ENCODE measurements at places on chromosomes 11 and 22. TPM values are rescaled to one million over a fixed set of nuclear protein-coding genes. Genes with fewer than 3 reads are reported as not detected.

RHOD gene
- total RNA-seq = 10.5 TPM

- H3K36me3 ChIP-seq = no peaks in the 10 kb centered on the region
- H3K4me3 ChIP-seq = no peak overlapping the region
- DNase-seq = no peak
- no peak overlapping the region for H3K27ac ChIP-seq
- no peaks in the 10 kb centered on the region for H3K4me1 ChIP-seq
Observed at GRCh38 chr22:36796552-36797175, 20.2 kb downstream of the PVALB start.

DNA sequence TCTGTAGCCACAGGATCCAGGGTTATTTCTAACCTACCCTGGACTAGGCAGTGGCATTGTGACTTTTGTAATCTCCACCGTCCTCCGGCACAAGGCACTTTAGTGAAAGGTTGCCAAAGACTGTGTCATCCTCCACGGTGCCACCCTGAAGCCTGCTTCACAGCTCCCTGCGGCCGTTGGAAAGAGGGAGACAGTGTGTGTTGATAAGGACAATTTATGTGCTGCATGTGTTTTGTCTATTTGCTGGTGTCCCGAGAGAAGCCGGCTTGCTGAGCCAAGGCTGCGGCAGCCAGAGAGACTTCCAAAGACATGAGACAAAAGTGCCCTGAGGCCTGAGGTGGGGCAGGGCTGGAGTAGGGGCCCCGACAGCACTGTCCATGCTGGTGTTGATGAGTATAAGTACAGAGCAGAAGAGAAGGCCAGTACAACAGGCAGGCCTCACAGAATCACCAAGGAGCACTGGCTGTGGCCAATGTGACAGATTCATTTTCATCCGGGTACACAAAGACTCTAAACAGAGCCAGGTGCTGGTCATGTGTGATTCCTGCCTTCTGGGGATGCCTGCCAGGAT, 40.9 kb downstream of the GALNT18 start:
- peaks cover 9% of the 10 kb centered on the region for H3K27me3 ChIP-seq
- H3K4me1 ChIP-seq = peaks cover 80% of the 10 kb centered on the region
- no peak for DNase-seq
- H3K4me3 ChIP-seq = no peak overlapping the region

DNA sequence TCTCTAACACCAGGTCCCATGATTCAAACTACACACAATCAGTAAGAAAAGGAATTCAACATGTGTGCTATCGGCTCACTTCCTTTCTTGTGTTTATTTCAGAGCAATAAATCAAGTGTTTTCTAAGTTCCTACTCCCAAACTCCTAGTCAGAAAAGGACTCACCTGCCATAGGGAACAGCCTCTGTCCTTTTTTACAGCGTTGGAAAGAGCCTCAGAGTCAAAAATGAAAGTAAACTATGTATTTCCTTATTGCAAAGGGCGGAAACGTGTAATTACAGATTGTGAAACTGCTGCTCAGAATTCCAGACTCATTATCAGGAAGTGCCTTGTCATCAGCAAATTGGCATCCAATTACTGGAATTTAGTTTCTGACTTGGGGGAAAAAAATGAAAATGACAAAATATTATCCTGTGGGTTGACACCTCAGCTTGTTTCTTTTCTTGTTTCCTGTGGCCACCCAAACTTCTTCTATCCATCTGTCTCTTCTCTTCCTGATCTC, at the start of gene CASP4:
TSS of gene CASP4 (minus strand) at position 220 of the 501 bp plus-strand sequence. CDS start at position 171, 49 bp downstream.
- H3K4me1 ChIP-seq = no peaks in the 10 kb centered on the region
- no peak within 1 kb of the TSS for H3K27ac ChIP-seq
- no peak within 1 kb of the TSS for H3K4me3 ChIP-seq
- no peaks in the 10 kb centered on the region for H3K36me3 ChIP-seq

GRCh38 chr11:114987186-114987760, 308.9 kb downstream of the NXPE2 start:
- H3K4me3 ChIP-seq = no peak overlapping the region
- DNase-seq = no peak
- peaks cover 5% of the 10 kb centered on the region for H3K27me3 ChIP-seq
- peaks cover 5% of the 10 kb centered on the region for H3K4me1 ChIP-seq
- H3K36me3 ChIP-seq = no peaks in the 10 kb centered on the region

SHISAL1 gene
- 6.5 TPM for total RNA-seq

- peaks cover 11% of the 10 kb centered on the region for H3K4me1 ChIP-seq
- no peak overlapping the region for H3K4me3 ChIP-seq
- H3K27me3 ChIP-seq = peaks cover 3% of the 10 kb centered on the region
- no peak overlapping the region for H3K27ac ChIP-seq
- H3K36me3 ChIP-seq = no peaks in the 10 kb centered on the region
- no peak for DNase-seq
Observed at GRCh38 chr11:117914398-117914761, 14.8 kb downstream of the TMPRSS13 start.

OR51B2 gene
- not detected for total RNA-seq

DNA sequence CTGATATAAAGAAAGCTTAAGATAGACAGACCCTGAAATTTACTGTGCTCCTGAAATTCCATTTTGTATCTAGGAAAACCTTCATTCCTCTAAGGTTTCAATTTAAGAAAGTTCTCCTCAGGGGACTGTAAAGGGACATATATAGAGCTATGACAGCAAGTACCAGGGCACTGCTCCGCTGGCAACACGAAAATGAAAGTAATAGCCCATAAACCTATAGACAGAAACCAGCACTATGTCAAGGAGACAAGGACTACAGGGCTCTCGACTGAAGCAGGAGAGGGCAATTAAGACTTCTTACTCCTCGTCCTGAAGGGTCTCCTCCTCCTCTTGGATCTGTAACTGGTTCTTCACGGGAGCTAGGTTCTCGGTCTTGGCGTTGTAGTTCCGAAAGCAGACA, 6.9 kb downstream of the FEZ1 start:
- peaks cover 3% of the 10 kb centered on the region for H3K4me1 ChIP-seq
- no peak overlapping the region for H3K4me3 ChIP-seq
- DNase-seq = no peak
- no peaks in the 10 kb centered on the region for H3K27me3 ChIP-seq

GRCh38 chr11:114774599-114775361, 96.5 kb downstream of the NXPE2 start:
- no peaks in the 10 kb centered on the region for H3K27me3 ChIP-seq
- H3K4me3 ChIP-seq = no peak overlapping the region
- H3K27ac ChIP-seq = no peak overlapping the region
- peak; percentile 82 for DNase-seq
- peaks cover 13% of the 10 kb centered on the region for H3K4me1 ChIP-seq
- no peaks in the 10 kb centered on the region for H3K36me3 ChIP-seq

GRCh38 chr22:24088816-24089215, 77.7 kb downstream of the CABIN1 start:
- H3K4me1 ChIP-seq = peaks cover 6% of the 10 kb centered on the region
- no peaks in the 10 kb centered on the region for H3K27me3 ChIP-seq
- peaks cover 39% of the 10 kb centered on the region for H3K36me3 ChIP-seq
- H3K4me3 ChIP-seq = no peak overlapping the region
- no peak overlapping the region for H3K27ac ChIP-seq

GRCh38 chr11:94708642-94709041, 59.5 kb upstream of the AMOTL1 start:
- H3K27ac ChIP-seq = no peak overlapping the region
- no peaks in the 10 kb centered on the region for H3K27me3 ChIP-seq
- peaks cover 24% of the 10 kb centered on the region for H3K4me1 ChIP-seq
- DNase-seq = no peak
- no peak overlapping the region for H3K4me3 ChIP-seq
- no peaks in the 10 kb centered on the region for H3K36me3 ChIP-seq

DNA sequence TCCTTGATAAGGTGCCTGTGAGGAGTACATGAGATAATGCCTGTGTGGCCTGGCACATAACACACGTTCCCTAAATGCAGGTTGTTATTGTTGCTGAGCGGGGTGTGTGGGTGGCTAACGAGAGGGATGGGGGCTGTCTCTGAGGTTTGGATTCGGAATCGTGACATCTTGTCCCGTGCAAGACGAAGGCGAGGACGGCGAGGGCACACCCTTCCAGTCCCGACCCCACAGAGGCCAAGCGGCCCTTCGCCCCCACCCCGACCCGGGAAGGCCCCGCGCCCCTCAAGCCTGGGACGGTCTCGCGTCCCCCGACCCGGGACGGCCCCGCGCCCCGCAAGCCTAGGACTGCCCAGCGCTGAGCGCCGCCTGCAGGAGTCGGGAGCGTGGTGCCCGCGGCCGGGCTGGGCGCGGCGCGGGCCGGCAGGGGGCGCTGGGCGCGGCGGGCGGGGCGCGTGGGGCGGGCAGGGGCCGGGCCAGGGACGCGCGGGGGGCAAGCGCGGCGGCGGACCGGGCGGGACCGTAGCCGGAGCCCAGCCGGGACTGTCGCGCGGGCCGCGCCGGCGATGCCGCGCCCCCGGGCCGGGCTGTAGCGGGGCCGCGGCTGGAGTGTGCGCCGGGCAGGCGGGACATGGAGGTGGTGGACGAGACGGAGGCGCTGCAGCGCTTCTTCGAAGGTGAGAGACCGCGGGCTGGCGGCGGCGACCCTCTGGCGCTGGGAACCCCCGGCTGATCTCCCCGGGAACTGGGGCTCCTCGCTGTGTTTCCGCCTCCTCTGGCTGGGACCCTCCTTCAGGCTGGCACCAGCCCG, at the start of gene MYRF:
TSS of gene MYRF (plus strand) at position 520 of the 808 bp plus-strand sequence. CDS start at position 629, 109 bp downstream.
- peak; percentile 84 for DNase-seq
- peaks cover 22% of the 10 kb centered on the region for H3K27me3 ChIP-seq
- peaks cover 16% of the 10 kb centered on the region for H3K4me1 ChIP-seq
- no peaks in the 10 kb centered on the region for H3K36me3 ChIP-seq
- peak within 1 kb of the TSS; percentile 60 for H3K4me3 ChIP-seq

DNA sequence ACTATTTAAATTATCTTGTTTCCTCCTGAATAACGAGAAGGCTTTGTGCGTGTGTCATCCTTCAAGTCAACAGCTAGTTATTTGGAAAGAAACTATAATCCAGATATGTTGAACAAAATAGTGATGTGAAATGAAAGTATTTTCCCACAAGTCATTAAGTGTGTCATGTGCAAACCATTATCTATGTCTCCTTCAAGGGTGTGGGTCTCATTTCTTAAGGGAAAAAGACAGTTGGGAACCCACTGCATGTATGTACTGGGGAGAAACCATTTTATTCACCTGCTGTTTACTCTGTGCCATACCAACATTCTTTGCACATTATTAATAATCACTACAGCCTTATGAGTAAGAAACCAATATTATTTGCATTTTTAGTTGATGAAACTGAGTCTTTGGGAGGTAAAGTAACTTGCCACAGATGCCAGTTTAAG, 145.3 kb upstream of the CTSC start:
- DNase-seq = no peak
- H3K27ac ChIP-seq = no peak overlapping the region
- no peak overlapping the region for H3K4me3 ChIP-seq

GANAB gene
- total RNA-seq = 383 TPM
